ENCODE measurements at places on chromosomes 7 and 10.

DNA sequence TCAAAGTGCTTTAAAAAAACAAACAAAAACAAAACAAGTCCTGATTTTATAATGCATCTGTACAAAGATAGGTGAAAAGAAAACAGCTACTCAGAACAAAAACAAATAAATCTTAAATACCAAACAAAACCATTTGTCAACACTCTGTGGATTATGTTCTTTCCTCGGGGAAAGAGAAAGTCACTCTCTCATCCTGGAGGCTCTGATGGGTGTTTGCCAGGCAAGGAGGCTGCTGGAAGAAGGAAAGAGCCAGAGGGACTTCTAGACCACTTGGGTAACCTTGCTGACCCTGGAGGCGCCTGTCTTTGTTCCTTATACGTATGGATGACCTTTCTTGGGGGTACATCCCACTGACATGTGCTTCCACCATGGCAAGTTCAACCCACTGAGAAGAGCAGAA lies 92.8 kb downstream of the ZRANB1 start:
- DNase-seq = no peak

GRCh38 chr7:408751-409311 lies 110.8 kb downstream of the PDGFA start:
- peak; percentile 4 for DNase-seq

GRCh38 chr10:119167041-119167440 lies 1.5 kb upstream of the SFXN4 start:
- DNase-seq = no peak

GRCh38 chr10:80427541-80427940 lies 19.2 kb downstream of the PRXL2A start:
- DNase-seq = no peak

GRCh38 chr10:124214610-124215375 lies 121.4 kb upstream of the CHST15 start:
- DNase-seq = no peak

GRCh38 chr7:30866939-30867338 lies 44.7 kb upstream of the AQP1 start:
- DNase-seq = no peak

DNA sequence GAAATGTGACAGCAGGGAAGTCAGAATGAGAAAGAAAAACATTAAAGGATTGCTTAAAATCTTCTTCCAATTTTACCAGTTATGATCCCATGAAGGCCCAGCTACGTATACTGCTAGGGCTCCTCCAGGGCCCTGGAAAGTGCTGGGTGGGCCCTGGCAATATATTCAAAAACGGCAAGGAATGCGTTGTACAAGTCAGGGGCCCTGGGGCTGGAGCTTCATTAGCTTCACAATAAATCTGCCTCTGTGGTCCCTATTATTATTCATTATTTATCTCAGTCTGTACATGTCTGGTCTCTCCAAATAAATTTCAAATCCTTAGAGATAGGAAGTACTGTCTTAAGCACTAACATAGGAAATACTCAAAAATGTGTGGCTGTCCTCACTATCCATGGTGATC lies 7.6 kb downstream of the JAZF1 start:
- DNase-seq = no peak

GRCh38 chr7:52260046-52260665 lies 775.3 kb upstream of the POM121L12 start:
- DNase-seq = peak; percentile 53

DNA sequence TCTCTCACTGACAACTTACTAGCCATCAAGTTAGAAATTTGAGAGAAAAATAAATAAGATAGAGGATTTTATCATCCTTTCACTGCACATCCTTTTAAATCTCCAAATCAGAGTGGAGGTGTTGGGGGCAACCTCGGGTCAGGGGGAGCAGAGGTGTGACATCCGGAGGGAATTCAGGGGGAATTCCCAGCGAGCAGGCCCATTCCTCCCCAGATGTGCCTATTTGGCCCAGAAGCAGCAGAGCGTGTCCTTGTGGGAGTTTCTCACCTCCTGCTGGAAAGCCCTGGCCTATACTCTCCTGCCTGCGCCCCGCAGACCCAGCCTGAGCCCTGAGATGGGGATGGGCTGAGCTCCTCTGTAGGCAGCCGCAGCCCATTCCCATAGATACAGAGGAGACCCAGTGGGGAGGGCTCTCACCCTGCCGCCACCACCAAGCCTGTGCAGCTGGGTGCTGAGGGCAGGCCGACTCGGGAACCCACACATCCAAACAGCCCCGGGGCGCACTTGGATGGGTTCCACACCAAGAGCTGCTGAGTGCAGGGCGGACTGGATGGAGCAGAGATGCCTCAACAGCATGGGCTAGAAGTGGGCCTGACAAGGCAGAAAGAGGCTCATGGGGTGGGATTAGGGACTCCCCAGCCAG lies 124.5 kb downstream of the CXCL12 start:
- DNase-seq = no peak

DNA sequence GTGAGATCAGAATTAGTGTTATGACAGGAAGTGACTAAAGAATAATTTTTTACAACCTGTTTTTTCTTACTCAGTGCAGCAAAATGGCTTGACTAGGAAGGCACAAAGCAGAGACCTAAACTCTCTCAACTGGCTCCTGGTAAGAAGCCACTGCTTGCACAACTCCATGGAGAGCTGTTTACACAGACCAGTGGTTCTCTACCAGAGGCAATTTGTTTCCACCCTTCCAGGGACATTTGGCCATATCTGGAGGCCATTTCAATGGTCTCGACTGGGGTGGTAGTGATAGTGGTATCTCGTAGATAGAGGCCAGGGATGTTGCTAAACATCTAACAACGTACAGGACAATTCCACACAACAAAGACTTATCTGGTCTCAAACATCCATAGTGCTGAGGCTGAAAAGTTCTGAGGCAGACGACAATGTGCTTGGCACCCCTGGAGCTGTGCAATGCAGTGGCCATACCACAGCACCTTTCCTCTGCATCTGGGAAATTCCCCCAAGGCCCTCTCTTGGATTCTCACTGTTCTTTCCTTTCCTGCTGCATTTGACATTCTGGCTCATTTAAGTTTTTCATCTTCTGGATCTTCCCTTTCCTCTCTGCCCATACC lies 105.4 kb upstream of the LAMB4 start:
- DNase-seq = no peak
